ENCODE measurements at places on chromosomes 2 and 18.

GRCh38 chr2:181183878-181184542 lies 203.6 kb downstream of the UBE2E3 start:
- DNase-seq: no peak

- no peak for DNase-seq
These were observed 46.4 kb downstream of the TEX51 start for GRCh38 chr2:126945118-126945517.

- no peak for DNase-seq
These were observed 125.7 kb upstream of the LMAN1 start for GRCh38 chr18:59484561-59485328.

- no peak for DNase-seq
These were observed 16.8 kb upstream of the MTERF4 start for GRCh38 chr2:241118737-241119505.

GRCh38 chr2:219038600-219038999 lies 2.7 kb downstream of the CFAP65 start:
- no peak for DNase-seq

Measured in stimulated activated CD8-positive, alpha-beta memory T cell treated with anti-CD3 and anti-CD28 coated beads, Interleukin-4, amount 100 ng/mL, for 1 hour (primary cell).